ENCODE measurements at places on chromosomes 3 and 15.

DNA sequence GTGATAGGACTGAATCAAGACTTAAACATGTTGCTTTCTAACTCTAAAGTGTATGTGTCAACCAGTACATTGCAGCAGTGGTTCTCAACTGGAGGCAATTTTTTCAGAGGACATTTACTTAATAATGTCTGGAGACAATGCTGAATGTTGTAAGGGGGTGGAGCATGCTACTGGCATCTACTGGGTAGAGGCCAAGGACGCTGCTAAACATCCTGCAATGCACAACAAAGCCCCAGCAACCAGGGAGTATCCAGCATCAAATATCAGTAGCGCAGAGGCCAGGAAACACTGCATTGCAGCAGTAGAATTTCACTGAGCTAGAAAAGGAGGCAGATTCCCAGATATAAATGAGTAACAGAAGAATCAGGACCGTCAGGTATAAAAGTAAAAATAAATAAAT lies 79.8 kb upstream of the GRM7 start:
- DNase-seq, result no peak

- no peak for DNase-seq
Measured at GRCh38 chr3:190575437-190576185, 61.7 kb downstream of the IL1RAP start.

DNA sequence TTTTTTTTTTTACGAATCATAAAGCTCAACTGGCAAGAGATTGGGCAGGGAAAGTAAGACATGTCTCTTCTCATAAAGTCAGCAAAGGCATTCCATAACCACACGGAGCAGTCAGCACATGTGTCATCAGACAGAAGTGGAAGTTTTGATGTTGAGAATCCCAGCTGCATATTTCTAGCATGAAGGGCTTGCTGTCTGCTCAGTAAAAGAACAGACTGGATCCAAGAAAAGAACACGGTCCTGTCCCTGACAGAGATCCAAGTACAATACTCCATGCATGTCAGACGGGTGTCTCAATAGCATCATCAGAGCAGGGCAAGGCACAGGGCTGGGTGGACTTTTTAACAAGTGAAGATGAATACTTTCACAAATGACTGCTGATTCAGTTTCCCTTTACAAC lies 38.2 kb downstream of the ABI3BP start:
- DNase-seq, result peak; percentile 73

GRCh38 chr3:131328721-131329120 lies 52.9 kb upstream of the NUDT16 start:
- no peak for DNase-seq

GRCh38 chr3:23823620-23824019 lies 17.9 kb downstream of the UBE2E1 start:
- no peak for DNase-seq

DNA sequence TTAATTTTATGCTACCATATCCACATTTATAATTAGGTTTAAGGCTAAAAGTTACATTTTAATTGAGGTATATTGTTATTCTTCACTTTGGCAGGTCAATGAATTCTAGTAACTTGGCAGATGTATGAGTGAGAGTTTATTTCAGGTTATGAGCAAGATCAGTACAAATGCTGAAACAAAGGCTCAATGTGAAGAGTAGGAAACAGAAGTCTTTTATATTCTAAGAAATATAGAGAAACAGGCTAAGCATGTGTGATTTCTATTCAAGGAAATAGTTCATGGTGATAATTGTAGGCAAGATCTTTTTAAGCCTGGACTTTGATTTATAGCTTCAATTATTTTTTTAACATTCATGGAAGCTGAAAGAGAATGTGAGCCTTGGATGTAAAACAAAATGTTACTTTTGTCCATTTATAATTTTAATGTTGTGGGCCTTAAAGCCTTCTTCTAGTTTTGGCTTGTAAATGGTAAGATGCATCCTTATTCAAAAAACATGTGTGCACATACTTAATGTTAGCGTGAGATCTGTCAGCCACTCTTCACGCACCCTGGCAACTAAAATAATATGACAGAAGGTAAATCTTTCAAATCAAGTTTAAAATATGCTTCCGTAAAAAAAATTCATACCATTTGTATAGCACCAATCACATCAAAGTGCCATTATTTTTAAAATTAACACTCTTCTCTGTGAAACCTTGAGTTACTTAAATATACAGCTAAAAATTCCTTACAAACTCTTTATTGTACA lies 22.8 kb upstream of the OSTN start:
- no peak for DNase-seq

- DNase-seq, result no peak
Measured at GRCh38 chr3:39140341-39140971, 12.9 kb downstream of the CSRNP1 start.

- DNase-seq, result no peak
Measured at GRCh38 chr3:129555616-129556357, 12.8 kb downstream of the H1-8 start.

DNA sequence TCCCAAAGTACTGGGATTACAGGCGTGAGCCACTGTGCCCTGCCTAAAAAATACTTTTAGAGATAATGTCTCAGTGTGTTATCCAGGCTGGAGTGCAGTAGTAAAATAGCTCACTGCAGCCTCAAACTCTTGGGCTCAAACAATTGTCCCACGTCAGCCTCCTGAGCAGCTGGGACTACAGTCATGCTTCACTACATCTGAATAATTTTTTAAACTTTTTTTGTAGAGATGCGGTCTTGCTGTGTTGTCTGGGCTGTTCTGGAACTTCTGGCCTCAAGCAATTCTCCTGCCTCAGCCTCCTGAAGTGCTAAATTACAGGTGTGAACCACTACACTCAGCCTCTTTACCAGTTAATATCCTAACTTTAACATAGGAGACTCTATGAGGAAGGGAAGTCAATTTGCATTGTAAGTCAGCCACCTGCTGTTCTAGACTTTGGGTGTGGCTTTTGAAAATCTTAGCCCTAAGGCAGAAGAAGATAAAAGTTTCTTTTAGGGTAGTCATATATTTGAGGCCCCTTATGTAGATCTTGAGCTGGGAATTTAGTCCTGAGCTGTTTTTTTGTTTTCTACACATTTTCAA lies 78.2 kb upstream of the RASGRP1 start:
- no peak for DNase-seq

Data from HT1080 (cell line).